ENCODE measurements at places on chromosomes 4 and X.

- no peak for DNase-seq
These were observed 62.4 kb downstream of the TMEM165 start for GRCh38 chr4:55458164-55458563.

- no peak for DNase-seq
These were observed 40.0 kb downstream of the RIPPLY1 start for GRCh38 chrX:106862972-106863688.

DNA sequence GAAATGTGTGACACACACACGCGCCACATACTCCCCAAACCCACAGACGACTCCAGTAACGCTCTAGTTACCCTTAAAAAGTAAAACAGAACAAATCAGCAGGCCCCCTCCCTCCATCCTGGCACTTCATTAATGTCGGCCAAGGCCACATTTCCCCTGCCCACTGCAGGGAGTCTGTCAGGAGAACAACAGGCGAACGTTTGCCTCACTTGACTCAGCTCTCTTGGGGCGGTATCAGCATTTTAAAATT, 671 bp upstream of the FHIP1A start:
- no peak for DNase-seq

GRCh38 chr4:53763813-53764597, 172.7 kb upstream of the LNX1 start:
- no peak for DNase-seq

GRCh38 chr4:32752962-32753361, 2032.8 kb downstream of the PCDH7 start:
- DNase-seq: no peak

- DNase-seq: no peak
These were observed 141.8 kb downstream of the MXRA5 start for GRCh38 chrX:3204606-3205005.

GRCh38 chrX:14697451-14697850, 168.1 kb downstream of the GLRA2 start:
- DNase-seq: no peak

GRCh38 chr4:125319311-125319710, 4.6 kb downstream of the FAT4 start:
- DNase-seq: no peak

DNA sequence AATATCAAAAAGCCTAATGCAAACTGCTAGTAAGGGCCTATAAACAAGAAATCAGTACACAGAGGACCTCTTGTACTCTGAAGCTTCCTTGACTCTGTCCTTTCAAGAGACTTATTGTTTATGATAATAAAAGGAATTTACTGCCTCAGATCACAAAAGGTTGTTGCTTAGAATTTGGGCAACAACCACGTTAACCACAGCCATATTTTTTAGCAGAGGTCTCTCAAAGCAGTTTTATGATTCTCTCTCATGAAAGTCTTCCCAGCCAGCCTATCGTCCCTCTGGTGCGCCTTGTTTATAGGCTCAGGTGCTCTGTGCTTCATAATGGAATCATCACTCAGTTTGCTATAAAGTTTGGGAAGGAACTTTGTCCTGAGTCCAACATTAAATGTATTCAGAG, 270.6 kb downstream of the RCHY1 start:
- no peak for DNase-seq

DNA sequence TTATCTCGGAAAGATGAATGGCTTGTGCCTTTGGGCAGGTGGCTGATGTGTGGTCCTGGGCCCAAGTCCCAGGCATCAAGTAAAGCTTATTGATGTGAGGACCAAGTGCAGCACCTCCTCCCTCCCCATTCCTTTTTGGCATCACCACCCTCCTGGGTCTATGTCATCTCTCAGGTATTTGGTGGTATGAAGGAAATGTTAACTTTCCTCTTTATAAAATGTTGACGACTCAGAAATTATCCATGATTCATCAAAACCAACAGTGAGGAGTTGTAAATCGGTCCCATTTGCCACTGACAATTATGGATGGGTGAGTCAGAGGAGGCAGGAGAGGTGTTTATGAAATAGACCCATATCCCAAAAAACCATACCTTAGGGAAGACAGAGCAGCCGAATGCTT, 229.4 kb upstream of the GATB start:
- DNase-seq: no peak

- no peak for DNase-seq
These were observed 106.8 kb upstream of the RAI2 start for GRCh38 chrX:17967888-17968287.

DNA sequence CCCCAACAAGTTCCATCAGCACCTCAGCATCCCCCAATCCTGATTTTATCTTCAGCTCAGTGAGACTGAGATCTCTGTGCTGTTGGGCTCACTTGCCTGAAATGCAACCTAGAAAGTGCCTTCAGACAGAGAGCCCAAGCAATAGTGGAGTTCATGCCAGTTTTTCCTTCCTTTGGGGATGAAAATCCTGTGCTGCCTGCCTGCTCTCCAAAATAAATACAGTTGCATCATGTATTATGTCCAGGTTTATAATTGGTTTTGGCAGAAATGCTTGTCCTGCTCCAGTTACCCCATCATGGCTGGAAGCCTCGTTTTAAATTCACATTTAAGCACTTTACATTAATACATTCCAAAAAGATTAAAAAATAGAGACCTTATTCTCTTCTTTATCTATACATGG, 1865.5 kb upstream of the TENM3 start:
- no peak for DNase-seq

DNA sequence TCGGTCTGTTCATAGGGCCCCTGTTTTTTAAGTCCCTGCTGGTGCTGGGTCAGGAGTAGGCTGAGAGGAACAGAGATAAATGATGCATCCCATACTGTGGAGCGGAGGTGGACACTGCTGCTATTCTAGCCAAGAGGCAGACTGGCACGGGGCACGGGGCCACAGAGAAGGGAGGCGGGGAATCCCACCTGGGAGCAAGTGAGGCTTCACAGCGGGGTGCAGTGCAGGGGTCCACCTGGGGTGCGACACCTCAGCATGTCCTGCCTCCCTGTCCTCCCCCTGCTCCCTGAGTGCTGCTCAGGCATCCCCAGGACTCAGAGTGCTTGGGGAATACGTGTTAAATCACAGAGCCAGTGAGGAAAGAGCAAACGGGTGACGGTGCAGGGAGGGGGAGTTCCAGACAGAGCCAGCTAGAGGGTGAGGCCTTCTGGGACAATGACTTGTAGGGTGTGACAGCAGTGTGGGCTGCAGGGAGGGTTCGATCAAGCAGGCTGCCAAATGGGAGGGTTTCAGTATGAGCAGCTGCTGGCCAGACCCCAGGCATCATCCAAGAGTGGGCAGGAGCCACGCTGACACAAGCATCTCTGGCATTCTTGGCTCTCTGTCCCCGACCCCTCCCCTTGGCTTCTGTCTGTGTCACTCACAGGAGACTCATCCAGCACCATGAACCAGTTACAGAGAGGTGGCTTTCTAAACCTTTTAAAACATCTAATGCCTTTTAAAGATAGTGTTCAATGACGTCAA, 13.7 kb upstream of the HTRA3 start:
- no peak for DNase-seq

DNA sequence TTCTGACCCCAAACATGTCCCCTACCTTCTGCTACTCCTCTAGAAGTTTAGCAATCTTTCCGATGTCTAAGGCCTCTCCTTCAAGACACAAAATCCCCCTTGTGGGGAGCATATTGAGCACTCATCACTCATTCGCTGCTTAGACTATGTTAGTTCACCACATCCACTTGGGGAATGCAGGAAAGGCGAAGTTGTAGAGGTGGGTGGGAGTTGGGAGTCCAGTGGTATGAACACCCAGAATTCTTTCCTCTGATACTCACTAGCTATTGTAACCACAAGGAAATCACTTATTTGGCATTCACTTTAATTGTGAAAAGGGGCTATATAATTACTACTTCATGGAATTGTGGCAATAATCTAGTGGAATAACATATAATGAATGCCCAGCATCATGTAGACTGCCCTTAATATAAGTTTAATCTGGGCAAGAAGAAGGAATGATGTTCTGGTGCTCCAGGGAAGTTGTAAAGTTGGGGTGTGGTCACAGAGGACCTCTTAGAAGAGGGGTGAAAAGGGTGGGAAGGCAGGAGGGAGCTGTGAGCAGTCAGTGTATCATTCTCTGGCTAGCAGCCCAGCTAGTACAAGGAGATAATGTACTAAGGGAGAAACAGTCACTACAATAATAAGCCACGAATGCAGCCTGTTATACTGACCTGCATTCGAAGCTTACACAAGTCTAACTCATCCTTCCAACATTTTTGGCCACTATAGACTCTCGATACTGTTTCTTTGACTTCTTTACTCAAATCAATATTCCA, 468.2 kb upstream of the DIPK2B start:
- no peak for DNase-seq

GRCh38 chrX:41922431-41923151, 763 bp downstream of the CASK start:
- no peak for DNase-seq

DNA sequence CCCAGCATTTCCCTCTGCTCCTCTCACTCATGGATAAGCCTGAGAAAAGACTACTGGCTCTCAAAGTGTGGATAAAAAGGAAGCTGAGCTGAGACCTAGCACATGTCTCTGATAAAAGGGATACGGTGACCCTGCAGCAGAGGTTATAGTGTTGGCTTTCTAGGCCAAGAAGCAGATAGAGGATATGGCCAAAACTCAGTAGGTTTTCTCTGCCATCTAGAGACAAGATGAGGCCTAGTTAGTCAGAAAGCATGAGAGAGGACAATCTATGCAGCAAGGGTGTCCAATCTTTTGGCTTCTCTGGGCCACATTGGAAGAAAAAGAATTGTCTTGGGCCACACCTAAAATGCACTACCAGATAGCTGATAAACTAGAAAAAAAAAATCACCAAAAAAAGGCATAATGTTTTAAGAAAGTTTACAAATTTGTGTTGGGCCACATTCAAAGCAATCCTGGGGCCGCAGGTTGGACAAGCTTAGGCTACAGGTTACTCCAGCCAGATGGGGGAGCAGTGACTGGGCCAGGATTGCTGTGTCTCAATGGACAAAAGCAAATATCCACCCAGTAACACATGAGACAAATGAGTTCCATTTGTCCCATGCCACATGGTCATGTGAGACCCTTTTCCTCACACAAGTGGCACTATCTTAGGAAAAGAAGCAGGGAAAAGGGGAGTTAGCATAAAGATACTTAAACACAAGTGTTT, 411.4 kb downstream of the INPP4B start:
- DNase-seq: no peak

DNA sequence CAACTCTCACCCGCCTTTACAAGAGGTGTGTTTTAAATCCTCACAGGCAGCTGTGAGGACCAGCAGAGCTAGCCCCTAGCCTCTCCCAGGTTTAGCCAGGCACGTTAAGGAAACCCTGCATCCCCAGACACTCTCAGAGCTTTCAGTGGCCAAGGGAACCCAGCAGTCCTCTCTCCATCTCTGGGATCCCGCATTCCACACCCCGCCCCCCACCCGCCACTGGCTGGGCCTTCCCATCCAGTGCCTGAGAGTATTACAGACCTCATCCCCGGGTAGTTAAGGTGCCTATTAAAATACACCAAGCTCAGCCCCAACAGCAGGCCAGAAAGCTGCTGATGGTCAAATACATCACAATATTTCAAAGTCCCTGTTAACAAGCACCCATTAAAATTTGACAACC, 256.2 kb downstream of the BCOR start:
- no peak for DNase-seq

DNA sequence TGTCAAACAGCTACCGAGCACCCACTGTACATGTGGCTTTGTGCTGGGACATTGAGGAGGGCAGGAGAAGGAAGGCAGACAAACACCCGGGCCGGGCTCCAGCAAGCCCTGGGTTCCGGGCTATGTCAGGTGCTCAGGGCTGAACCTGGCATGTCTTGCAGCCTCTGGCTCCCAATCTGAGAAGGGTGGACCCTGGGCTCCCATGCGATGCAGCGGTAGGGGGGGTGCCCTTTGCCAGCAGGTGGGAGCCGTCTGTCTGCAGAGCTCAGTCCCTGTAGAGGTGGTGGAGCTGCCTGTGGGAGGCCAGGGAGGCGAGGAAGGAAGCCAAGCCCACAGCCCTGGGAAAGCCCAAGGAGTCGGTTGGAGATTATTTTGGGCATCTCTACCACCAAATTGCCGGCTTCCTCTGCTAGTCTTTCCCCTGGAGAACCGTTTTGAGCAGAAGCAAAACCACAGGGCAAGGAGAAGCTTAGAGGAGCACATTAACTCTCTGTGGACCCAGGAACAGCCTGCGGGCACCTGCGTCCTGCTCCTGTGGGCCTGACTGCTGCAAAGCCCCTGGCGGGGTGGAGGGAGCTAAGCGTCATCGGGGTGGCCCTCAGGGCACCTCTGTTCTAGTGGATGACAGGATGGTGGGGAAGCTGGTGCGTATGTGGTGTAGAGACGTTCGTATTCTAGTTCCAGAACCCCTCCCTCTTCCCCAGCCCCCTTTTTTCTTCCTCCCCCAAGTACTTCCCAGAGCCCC, 10.3 kb downstream of the CPZ start:
- DNase-seq: no peak

DNA sequence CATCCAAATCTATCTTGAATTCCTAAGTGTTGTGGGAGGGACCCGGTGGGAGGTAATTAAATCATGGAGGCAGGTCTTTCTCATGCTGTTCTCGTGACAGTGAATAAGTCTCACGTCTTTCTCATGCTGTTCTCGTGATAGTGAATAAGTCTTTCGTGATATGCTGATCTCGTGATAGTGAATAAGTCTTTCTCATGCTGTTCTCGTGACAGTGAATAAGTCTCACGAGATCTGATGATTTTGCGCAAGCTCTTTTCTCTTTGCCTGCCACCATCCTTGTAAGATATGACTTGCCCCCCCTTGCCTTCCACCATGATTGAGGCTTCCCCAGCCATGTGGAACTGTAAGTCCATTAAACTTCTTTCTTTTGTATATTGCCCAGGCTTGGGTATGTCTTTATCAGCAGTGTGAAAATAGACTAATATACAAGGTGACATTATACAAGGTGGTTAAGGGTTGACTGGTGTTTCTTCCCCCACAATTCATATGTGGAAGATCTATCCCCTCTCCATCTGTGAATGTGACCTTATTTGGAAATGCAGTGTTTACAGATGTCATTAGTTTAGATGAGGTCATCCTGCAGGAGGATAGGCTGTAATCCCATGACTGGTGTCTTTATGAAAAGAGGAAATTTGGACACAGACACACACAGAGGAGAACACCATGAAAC, 27.6 kb downstream of the ARSD start:
- DNase-seq: no peak

DNA sequence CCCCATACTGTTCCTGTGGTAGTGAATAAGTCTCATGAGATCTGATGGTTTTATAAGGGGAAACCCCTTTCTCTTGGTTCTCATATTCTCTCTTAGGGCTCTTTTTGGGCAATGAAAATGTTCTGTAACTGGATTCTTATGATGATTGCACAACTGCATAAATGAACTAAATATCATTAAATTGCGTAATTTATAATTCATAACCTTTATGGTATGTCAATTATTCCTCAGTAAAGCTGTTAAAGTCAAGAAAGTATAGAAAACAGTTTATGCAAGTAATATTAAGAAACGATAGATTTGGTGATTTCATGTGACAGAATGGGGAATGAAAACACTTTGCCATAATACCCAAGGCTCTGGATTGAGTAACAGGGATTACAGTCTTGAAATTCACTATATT, 33.5 kb upstream of the SPANXD start:
- no peak for DNase-seq

Data from GF-D8 (cell line).